ENCODE measurements at places on chromosomes 5 and 9.

- DNase-seq = no peak
Observed at GRCh38 chr5:6907320-6907918, 194.2 kb downstream of the TENT4A start.

GRCh38 chr5:59206132-59206581 is 623.3 kb downstream of the RAB3C start:
- DNase-seq = no peak

DNA sequence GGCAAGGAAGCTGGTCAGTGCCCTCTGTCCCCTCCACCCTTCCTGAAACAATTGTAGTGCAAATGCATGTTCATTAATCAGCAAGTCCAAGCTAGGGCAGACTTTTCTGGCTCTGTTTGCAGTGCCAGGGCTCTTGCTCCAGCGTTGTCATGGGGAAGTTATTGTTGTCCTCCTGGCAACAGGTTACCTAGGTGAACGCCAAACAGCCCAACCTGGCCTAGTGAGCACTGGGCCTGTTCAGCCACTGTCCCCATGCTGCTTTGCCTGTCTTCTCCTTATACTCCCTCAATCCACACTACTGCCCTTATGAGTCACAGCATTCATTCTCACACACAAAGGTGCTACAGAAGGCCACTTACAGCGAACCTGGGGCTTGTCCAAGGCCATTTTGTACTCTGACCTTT is 34.5 kb upstream of the GLIS3 start:
- DNase-seq = no peak

- no peak for DNase-seq
Observed at GRCh38 chr5:91848453-91848852, 465.3 kb upstream of the ARRDC3 start.

GRCh38 chr5:172574871-172575223 is 66.2 kb upstream of the NEURL1B start:
- no peak for DNase-seq

DNA sequence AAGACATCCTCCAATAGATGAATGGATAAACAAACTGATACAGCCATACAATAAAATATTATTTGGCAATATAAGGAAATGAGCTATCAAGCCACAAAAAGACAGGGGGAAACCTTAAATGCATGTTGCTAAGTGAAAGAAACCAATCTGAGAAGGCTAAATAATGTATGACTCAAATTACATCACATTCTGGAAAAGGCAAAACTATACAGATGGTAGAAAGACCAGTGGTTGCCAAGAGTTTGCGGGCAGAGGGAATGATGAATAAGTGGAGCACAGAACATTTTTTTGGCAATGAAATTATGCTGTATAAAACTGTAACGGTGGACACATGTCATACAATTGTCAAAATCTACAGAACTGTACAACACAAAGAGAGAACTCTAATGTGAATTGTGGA is 63.3 kb downstream of the CSF2 start:
- no peak for DNase-seq

- DNase-seq = no peak
Observed at GRCh38 chr5:108953940-108954339, 206.2 kb downstream of the FER start.

- no peak for DNase-seq
Observed at GRCh38 chr9:128459011-128459410, 3.2 kb downstream of the ODF2 start.

GRCh38 chr9:129109537-129109903 is 1.1 kb downstream of the CRAT start:
- DNase-seq = no peak

GRCh38 chr5:179204572-179204971 is 140.7 kb downstream of the ADAMTS2 start:
- DNase-seq = no peak

DNA sequence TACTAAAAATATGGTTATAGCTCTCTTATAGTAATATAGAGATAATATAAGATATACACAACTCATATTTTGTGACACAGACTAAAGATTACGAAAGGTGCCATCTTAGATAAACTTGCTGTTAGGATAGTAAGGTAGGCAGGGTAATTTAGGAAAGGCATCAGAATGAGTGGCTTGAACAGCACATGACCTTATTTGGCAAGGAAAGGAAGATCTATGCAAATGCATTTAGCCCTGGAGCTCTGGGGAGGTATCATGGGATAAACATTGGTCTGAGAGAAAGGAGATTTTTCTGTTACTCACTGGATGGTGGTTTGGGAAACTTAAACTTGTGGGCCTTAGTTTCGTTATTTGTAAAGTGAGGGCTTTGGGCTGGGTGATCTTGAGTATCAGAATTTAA is 65.8 kb downstream of the KCTD16 start:
- no peak for DNase-seq

DNA sequence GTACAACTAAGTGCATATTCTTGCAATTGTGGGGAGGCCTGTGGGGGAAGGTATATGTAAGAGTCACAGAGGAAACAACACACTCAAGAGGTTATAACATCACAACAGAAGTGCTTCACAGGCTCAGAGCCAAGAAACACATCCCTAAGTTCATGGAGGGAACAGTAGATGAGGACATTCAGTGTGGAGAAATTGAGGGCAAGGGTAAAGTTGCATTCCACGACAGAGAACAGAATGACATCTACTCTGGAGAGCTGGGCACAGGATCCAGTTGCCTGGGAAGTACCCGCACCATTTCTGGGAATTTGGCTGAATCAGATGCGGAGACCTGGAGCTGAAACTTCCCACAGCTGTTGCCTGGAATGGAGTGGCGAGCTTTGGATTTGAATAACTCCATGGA is 197.2 kb downstream of the NXNL2 start:
- DNase-seq = no peak

GRCh38 chr5:16497546-16497945 is 31.9 kb upstream of the ZNF622 start:
- DNase-seq = no peak

DNA sequence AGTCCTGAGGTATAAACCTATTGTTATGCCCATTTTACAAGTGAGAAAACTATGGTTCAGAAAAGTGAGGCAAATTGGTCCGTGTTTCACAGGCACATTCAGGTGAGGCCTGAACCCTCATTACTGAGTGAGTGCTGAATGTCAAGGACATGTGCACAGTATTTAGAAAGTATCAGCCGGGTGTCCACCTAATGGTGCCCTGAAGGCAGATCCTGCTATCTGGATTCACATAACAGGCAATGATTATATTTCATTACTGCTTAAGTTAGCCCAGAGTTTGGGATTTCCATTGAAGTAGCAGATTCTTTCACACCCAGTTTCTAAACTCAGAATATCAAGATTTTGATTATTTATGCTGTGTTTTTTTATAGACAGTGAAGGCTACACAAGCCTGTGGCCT is 142.7 kb downstream of the LHFPL2 start:
- no peak for DNase-seq

DNA sequence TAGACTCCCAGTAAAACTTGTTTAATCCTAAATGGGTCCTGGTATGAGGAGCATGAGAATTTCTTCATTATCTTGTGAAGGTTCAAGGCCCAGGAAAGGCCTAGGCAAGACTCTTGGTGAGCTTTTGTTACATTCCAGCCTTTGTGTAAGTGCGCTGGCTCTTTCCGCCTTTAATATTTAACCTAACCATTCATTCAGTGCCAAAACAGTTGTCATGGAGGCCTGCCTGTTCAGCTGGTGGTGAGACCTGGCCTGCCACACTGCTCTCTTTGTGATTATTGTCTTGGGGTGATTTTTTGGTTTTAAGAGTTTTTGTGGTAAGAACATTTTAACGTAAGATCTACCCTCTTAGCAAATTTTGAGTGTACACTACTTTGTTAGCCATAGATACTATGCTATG is 127.5 kb upstream of the WWC1 start:
- no peak for DNase-seq

DNA sequence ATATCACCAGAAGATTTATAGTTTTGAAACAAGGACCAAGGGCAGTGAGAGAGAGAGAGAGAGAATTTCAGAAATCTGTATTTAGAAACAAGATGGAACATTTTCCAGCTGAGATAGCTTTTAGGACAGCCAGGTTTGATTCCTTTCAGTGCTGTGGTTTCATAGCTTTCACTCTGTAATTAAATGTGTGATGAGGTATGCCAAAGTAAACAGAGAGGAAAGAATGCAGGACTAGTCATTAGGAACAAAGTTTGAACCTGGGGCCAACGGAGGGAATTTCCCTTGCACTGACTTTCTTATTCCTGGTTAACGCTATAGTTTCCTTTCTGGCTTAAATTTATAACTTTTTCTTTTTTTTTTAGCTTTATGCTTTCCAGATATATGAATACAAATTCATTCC is 10.0 kb upstream of the CCL28 start:
- DNase-seq = no peak

- no peak for DNase-seq
Observed at GRCh38 chr5:128237546-128237945, 154.0 kb downstream of the SLC12A2 start.

DNA sequence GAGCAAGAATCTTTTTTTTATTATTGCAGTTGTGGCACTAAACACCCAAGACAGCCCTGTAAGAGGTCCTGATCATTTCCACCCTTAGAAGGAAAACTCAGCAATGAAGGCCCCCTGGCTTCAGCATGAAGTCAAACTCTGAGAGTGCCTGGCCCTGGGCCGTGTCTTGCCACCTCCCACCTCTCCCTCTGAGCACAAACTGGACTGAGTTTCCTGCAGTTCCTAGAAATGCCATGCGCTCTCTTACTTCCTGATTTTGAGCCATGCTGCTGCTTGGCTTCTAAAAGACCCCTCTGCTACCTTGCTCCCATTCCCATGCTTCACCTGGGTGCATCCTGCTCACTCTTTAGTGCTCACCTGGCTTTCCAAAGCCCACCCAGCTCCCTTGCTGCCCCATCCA is 140.4 kb upstream of the KLF9 start:
- no peak for DNase-seq

DNA sequence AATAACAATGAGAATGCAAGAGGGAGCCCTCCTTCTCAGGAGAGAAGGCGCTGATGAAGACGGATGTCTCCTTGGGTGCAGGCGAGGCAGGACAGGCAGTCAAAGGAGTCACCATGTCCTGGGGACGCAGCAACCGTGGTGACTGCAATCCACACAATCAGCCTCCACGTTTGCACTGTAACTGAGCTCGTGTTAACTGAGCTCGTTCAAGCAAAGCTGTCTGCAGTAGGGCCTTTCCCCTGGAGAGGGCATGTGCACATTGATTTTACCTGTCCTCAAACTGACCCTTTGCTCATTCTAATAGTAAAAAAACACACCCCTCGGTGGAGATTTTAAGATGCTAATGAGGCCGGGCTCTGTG is 2.8 kb downstream of the SARDH start:
- no peak for DNase-seq

DNA sequence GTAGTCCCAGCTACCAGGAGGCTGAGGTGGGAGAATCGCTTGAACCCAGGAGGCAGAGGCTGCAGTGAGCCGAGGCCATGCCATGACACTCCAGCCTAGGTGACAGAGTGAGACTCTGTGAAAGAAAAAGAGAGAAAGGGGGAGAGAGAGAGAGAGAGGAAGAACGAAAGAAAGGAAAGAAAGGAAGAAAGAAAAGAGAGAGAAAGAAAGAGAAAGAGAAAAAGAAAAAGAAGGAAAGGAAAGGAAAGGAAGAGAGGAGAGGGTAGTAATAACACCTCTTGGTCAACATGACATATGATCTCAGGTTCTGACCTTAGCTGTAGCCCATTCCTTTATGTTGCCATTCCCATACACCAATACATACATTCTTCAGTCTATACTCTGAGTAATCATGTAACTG is 14.1 kb downstream of the FBXW11 start:
- no peak for DNase-seq

- no peak for DNase-seq
Observed at GRCh38 chr5:89595056-89595455, 712.1 kb upstream of the MEF2C start.

GRCh38 chr9:114400219-114400618 is 12.4 kb upstream of the AKNA start:
- no peak for DNase-seq

GRCh38 chr9:29211580-29212396 is 1638.5 kb upstream of the C9orf72 start:
- no peak for DNase-seq

- no peak for DNase-seq
Observed at GRCh38 chr5:180467989-180468731, 26.0 kb upstream of the CNOT6 start.

- no peak for DNase-seq
Observed at GRCh38 chr9:105330755-105331154, 86.3 kb downstream of the SLC44A1 start.

- DNase-seq = no peak
Observed at GRCh38 chr5:138960145-138960692, 85.1 kb upstream of the LRRTM2 start.

DNA sequence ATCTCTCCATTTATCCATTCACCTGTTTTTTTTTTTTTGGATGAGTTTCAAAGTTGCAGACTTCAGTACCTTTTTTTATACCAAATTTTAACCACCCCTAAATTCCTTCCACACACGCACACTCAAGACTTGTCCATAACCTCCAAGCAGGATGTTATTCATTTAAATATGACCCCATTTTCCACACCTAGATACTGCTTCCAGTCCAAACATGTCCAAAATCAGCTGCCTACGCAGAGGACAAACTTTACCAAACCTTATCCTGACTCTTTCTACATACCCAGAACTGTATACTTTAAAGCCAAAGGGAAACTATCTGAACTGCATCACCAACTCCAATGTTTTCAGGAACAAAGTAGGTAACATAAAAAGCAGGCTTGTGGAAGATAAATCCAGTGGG is 36.0 kb upstream of the FYB1 start:
- no peak for DNase-seq

DNA sequence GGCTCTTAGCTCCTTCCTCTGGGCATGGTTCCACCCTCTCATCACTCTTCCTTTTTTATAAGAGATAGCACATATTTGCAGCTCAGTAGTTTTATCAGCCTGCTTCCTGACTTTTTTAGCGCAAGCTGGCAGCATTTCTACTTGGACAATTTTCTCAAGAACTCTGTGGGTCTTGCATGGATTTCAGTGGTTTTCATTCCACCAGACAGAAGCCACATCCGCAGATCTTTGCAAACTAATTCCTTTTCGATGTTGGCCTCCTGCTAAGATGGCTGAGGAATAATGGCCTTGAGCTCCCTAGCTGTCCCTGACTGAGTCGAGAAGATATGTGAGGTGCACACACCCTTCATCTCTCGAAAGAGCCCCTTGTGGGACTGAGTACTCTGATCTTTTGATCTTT is 49.5 kb downstream of the GALNT12 start:
- no peak for DNase-seq

DNA sequence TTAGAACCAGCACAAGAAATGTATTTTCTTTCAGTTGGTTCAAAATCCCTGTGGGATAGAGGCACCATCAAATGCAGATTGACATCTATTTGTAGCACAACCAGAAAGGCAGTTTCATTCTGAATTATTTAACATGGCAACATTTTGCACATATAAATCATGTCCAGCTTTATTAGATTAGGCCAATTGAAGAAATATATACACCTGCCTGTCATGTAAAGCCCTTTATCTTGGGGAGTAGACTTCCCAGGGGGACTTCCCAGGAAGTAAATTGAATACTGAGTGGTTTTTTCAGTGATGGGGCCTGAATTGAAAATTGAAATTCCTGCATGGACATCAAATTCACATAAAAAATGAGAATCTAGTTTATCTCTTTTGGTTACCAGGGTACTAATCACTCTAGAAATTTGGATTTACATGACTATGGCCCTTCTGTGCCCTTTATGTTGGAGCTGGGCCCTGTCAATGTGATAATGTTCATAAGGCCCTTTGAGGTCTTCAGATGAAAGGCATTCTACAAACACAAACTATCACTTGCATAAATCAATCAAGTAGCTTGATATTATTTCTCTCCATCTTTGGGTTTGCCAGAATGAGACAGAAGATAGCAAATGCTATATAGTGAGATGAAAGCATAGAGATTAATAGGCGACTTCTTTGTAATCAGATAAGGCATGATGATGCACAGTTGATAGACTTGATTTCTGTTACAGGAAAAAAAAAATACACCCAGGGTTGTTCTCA is 26.2 kb upstream of the ZNF608 start:
- no peak for DNase-seq

Measured in stimulated activated CD4-positive, alpha-beta T cell treated with anti-CD3 and anti-CD28 coated beads, Interleukin-1b, Interleukin-23, amount 100 ng/mL, for 1 hour (primary cell).